Right renal pelvis (tissue), 4 donors: ENCODE measurements at places on chromosomes 16 and 17. TPM values are rescaled to one million over a fixed set of nuclear protein-coding genes. Genes with fewer than 3 reads are reported as not detected.

KRTAP16-1 gene
- not detected for polyA plus RNA-seq

OR3A3 gene
- polyA plus RNA-seq = not detected

SAMD14 gene
- polyA plus RNA-seq = 12.9 TPM

MYLK3 gene
- polyA plus RNA-seq = 0.76 TPM

CNGB1 gene
- 0.12 TPM for polyA plus RNA-seq

CHST4 gene
- polyA plus RNA-seq = 0.34 TPM
